ENCODE measurements at places on chromosomes 13 and 19. TPM values are rescaled to one million over a fixed set of nuclear protein-coding genes. Genes with fewer than 3 reads are reported as not detected.

DNA sequence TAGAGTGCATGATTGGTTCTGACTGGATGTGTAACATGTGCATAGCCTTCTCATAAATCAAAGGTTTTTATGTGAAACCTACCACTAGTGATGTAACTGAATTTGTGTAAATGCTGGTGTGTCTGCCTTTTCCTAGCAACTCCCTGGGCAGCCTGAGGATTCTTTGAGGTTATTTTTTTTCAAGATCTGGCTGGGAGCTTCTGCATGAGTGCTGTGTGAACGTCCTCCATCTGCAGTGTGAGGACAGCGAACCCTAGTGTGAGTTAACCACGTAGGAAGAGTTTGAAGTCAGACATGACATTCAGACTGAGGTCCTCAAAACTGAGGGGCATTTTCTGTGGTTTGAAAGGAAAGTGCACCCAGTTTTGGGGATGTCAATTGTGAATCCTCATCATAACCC lies 39.9 kb downstream of the DPRX start:
- no peak for DNase-seq

The AZU1 gene
- polyA plus RNA-seq, result 0.72 TPM

- no peak for DNase-seq
These were observed 17.1 kb downstream of the C2CD4C start for GRCh38 chr19:391726-392374.

The MLLT1 gene
- polyA plus RNA-seq, result 38.2 TPM

DNA sequence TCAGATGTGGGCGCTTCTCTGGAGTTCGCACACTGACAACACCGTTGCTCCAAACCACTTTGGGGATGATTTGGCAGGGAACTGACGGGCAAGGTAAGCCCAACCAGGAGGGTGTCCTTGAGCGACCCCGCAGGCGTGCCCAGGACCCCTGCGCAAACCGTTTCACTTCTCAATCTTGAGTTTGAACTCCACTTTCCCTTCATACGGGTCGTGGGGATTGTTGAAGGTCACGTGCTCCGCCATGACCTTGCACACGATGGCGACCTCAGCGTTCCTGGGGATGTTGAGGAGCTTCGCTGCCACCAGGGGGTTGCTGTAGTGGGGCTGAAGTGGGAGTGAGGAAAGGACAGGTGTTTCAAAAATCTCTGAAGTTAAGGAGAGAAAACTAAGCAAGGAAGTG lies 8.8 kb downstream of the ATP4B start:
- DNase-seq, result no peak

The ACP7 gene
- 0.13 TPM for polyA plus RNA-seq

- no peak for DNase-seq
These were observed 178.3 kb downstream of the EFNB2 start for GRCh38 chr13:106357198-106357597.

GRCh38 chr13:24071423-24072075 lies 89.0 kb upstream of the SPATA13 start:
- no peak for DNase-seq

DNA sequence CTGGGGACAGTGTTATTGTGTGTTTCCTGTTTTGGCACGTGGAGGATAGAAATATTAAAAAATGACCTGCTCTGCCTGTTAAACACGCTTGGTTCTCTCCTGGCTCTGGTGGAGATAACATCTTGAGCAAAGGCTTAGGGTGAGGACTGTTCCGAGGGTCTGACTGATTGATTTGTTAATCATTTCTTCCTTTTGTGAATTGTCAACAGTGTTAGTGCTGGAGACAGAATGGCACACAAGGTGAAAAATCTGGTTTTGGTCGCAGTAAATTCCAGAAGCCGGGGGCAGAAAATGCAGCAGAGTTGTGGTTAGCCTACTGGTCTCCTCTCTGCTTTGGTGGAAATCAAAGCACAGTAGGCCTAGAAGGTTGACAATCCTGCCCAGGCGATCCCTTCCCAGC lies 163.6 kb downstream of the FGF9 start:
- DNase-seq, result no peak

GRCh38 chr19:32255536-32256295 lies 89.7 kb upstream of the ZNF507 start:
- DNase-seq, result no peak

GRCh38 chr13:33933810-33934209 lies 115.9 kb downstream of the RFC3 start:
- DNase-seq, result no peak

DNA sequence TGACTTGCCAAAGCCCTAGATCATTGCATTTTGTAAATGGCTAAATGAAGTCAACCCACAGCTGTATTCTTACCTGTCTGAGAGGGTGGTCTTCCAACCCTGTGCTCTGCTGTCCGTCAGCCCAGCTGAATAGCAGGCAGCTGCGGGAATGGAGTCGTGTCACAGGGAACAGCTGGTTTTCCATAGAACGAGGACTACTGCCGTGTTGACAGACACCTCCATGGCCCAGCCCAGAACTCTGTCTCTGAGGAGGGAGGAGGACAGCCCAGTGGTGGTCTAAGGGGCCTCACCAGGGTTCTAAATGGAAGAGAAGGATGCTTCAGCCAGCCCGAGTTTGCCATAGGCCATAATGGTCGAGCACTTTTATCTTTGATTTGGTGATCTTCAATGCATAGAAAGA lies 110.7 kb downstream of the SLC7A1 start:
- no peak for DNase-seq

The HS6ST3 gene
- polyA plus RNA-seq, result 0.38 TPM

The LILRA2 gene
- 0.93 TPM for polyA plus RNA-seq

The KCNN1 gene
- polyA plus RNA-seq, result 1.2 TPM

The MEF2B gene
- polyA plus RNA-seq, result 0.74 TPM

GRCh38 chr13:105346141-105346775 lies 1189.2 kb downstream of the EFNB2 start:
- DNase-seq, result no peak

DNA sequence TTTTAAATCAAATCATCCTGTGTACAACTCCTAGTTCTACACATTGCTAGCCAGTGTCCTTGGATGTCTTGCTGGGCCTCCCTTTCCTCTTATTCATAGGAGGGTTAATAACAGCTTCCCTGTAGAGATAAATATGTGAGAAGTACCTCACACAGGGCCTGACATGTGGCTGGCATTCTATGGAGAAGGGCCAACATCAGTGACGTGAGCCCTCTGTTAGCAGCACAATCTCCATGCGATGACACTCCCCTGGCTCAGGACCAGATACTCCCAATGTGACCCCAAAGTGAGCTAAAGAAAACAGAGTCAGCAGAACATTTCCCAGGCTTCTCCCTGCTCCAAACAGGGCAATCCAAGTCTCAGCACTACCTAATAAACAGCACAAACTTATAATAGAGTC lies 818.4 kb downstream of the DIAPH3 start:
- no peak for DNase-seq

The CCDC8 gene
- 62.9 TPM for polyA plus RNA-seq

The VSIG10L gene
- not detected for polyA plus RNA-seq

The MBD3L2 gene
- not detected for polyA plus RNA-seq

- no peak for DNase-seq
These were observed 56.4 kb downstream of the GGACT start for GRCh38 chr13:100532090-100532766.

DNA sequence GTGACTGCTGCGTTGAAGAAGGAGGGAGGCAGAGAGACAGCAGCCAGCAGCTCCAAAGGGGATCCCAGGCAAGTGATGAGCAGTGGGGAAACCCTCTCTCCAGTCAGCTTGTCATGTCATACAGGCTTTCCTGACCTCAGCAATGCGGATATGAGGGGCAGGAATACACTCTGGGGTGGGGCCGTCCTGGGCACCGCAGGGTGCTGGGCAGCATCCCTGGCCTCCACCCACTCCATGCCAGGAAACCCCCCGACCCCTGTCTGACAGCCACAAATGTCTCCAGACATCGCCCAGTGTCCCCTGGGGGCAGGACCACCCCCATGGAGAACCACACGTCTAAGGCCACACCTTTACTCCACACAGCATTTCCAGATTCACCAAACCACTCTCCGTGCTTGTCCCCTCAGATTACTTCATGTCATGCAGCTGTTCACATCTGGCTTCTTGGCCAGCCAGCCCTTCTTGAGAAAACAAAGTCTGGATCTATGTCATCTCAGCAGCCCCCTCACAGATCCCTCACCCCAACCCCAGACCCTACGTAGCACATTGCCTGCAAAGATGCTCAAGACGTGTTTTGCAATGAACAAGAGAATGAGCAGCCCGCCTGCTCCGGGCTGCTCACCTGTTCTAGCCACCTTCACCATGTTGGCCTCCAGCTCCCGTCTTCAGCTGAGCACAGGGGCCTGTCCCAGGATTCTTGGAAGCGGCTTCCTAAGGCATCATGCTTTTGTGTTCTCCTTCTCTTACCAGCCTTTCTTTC lies 46.5 kb downstream of the RFX2 start:
- no peak for DNase-seq

The KLK11 gene
- not detected for polyA plus RNA-seq

DNA sequence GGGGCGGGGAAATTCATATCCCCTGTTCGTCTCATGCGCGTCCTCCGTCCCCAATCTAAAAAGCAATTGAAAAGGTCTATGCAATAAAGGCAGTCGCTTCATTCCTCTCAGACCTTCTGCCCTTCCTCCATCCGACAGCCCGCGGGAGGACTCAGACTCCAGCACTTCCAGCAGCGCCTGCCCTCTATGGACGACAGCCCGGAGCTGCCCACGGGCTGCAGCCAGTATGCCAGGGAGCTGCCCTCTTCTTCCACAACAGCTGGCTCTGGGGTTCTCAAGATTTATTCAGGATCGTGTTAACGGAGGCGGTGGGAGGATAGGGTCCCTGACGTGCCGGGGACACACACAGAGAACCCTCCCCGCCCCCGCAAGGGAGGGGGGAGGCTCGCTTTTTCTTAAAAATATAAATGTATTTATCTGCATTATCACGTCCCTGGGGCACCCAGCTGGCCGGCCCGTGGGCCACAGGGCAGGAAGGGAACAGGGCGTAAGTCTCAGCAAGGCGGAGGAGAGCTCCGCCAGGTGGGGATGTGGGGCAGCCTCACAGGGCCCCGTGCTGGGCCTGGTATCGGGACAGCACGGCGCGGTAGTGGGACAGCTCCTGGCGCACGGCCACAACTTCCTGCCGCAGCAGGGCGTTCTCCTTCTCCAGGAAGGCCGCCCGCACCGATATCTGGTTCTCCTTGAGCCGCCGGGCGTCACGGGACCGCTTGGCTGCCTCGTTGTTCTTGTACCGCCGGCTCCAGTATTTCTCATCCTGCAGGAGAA lies 6.7 kb downstream of the DBP start:
- no peak for DNase-seq

The ONECUT3 gene
- not detected for polyA plus RNA-seq

The PRODH2 gene
- polyA plus RNA-seq, result not detected

DNA sequence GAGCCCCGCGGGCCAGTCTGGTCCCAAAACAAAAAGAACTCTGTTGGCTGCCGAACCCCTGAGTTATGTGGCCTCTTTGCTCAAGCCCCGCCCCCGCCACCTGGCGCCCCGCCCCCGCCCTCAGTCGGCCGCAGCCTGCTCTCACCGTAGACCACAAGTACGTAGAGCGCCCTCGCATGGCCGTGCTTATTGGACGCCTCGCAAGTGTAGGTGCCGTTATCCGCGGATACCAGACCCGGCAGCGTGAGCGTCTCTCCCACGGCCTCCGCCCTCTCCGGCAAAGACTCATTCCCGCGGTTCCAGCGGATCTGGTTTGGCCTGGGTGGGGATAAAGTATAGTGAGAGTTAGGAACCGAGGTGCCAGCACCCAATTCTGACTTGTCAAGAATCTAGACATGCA lies 5.5 kb upstream of the ZNF428 start:
- DNase-seq, result no peak

- DNase-seq, result no peak
These were observed 222.0 kb downstream of the ZNF536 start for GRCh38 chr19:30593975-30594745.

The NALCN gene
- 0.42 TPM for polyA plus RNA-seq

The ADPRHL1 gene
- polyA plus RNA-seq, result 147 TPM

- DNase-seq, result no peak
These were observed 32.1 kb downstream of the SMAD9 start for GRCh38 chr13:36887758-36888521.

- no peak for DNase-seq
These were observed 213.5 kb downstream of the DLEU7 start for GRCh38 chr13:50629966-50630365.

- DNase-seq, result no peak
These were observed 6.5 kb downstream of the INSR start for GRCh38 chr19:7287722-7288121.

- DNase-seq, result no peak
These were observed 362.7 kb upstream of the MIR17HG start for GRCh38 chr13:90984756-90985155.

The NAPSA gene
- polyA plus RNA-seq, result 0.43 TPM

The OXGR1 gene
- 0.25 TPM for polyA plus RNA-seq

The SPRED3 gene
- 0.43 TPM for polyA plus RNA-seq

DNA sequence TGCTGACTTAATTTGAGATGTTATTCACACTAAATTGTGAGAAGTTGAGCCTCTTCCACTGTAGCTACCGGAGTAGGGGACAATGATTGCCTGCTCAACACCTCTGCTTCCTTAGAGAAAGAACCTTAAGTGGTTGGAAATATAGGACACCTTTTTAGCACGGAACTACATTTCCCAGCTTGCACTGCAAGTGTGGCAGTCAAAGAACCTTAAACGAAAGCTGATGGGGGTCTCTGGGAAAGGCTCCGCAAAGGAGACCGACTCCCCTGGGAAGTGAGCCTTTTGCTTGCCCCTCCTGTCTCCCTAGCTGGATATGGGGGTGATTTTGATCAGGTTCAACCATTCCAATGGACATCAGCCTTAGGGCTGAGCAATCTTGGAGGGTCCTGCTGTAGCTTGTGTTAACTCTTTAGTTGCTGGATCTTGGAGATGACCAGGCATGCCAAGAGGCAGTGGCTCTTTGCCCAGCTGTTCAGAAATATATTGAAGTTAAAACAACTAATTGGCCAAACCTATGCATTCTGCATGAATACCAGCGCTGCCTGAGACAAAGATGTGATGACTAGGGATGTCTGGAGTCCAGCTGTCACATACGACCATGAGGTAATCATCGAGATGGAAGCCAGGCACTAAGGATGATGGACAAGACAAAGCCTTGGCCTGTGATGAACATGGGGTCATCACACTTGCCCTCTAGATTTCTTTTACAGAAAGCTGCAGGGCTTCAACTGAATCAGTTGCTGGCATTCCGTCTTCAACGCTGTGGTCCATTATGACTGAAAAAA lies 286.5 kb downstream of the FOXO1 start:
- DNase-seq, result no peak

DNA sequence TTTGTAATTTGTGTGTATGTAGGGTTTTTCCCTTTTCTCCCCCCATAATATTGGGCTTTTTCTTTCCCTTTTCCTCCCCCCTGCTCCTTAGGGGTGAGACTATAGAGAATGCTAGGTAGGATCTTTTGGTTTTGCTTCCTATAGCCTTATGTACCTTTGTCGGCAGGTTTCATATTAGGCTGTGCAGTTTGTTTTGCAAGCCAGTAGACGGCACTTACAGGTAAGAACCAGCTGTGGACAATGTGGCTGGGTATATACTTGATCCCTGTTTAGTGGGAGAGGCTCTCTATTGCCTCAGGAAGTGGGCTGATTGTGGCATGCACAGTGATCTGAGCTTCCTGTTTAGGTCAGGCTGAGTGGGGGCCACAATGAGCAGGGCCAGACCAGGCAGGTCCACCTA lies 359.2 kb upstream of the OBI1 start:
- no peak for DNase-seq

The LNX2 gene
- polyA plus RNA-seq, result 9.6 TPM

All from muscle of arm (tissue), 14 donors.